Osteoblast (primary cell): ENCODE measurements at places on chromosomes 16 and 17. TPM values are rescaled to one million over a fixed set of nuclear protein-coding genes. Genes with fewer than 3 reads are reported as not detected.

Gene ST6GALNAC1
- total RNA-seq: 0.72 TPM in 1 of 2 replicates, not detected in the other

- DNase-seq: no peak
Measured at GRCh38 chr16:88716201-88716600, 9.9 kb downstream of the CTU2 start.

DNA sequence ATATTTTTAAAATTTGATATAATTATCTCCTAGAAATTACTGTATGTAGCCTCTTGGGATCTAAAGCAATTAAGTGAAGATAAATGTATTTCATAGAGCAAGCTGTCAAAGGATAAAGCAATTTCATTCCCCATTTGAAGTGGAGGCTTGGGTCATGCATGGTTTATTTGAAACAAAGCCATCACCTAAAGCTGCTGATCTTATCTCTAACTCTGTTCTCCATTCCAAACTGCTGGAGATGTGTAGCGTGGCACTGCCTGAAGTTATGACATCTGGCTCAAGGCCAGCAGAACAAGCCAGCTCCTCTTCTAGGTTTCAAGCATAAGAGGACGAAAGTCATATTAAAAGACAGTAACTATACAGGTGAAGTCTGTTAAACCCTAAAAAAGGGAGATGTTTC, 83.9 kb downstream of the HIC1 start:
- DNase-seq: no peak

GRCh38 chr17:17362540-17362930, 59.4 kb downstream of the NT5M start:
- no peak for DNase-seq
